ENCODE measurements at places on chromosomes 2 and 18.

DNA sequence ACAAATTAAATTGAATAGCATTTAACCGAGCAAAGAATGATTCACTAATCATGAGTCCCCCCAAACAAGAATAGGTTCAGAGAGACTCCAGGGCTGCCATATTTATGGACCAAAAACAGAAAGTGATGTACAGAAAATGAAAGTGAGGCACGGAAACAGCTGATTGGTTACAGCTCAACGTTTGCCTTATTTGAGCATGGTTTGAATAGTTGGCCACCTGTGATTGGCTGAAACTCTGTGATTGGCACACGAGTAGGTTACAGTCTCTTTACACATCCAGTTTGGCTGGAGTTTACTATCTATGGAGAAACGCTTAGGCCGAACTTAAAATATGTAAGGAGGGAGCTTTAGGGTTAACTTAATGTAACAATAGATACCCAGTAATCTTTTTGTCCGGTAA lies 27.0 kb upstream of the DPYSL5 start:
- no peak for DNase-seq

DNA sequence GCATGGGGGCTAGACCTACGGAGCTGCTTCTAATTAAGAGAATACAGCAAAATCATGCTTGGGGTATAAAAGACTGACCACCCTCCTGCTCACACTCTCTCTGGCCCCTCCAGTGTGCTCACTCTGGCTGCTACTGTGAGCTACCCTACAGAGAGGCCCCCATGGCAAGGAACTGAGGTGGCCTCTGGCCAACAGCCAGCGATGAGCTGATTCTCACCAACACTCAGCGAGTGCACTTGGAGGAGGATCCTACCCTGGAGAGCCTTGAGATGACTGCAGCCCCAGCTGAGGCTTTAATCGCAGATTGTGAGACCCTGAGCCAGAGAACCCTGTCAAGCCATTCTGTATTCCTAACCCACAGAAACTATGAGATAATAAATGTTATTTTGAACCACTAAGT lies 88.2 kb downstream of the GFPT1 start:
- DNase-seq = no peak

DNA sequence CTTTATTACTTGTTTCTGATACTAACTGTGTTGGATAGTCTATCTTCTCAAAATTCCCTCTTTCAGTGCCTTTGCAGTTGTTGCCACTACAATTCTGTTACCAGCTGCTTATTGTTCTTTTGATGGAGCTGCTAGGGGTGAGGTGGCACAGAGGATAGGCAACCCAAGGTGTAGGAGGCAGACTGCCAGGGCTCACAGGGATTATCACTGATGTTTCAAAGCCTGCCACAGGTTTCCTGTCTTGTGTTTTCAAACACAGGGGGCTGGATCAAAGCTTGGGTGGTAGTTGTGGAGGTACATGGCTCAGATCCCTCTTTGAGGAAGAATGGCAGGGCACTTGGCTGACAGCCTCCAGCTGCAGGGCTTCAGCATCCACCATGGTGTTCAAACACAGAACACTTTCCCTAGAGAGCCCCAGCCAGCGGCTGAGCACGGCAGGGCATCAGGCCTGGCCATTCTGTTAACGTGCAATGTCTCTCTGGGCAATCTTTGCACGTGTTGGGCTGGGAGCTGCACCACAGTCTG lies 87.1 kb downstream of the POLE4 start:
- no peak for DNase-seq

- no peak for DNase-seq
Observed at GRCh38 chr2:126244937-126245336, 411.0 kb upstream of the GYPC start.

DNA sequence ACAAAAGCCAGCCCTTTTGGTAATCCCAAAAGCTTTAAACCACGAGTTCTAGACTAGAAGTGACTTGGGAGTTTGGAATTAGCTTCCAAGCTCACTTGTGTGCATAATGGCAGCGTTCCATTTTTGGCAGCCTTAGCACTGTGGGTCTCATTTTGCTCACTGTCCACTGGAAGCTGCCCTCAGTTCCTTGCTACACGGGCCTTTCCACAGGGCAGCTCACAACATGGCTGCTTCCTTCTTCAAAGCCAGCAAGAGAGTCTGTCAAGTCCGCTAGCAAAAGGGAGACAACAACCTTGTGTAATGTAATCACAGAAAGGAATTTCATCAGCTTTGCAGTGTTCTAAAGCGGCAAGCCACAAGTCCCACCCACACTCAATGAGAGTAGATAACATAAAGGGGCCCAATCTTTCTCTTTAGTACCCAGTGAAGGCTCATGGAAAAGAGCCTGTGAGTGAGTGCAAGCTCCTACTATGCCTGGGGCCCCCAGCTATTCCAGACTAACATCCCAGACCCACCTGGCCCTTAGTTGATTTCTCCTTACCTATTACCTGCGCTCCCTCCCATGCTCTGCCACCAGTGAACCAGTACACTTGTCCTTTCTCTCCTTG lies 239.7 kb upstream of the FBXO11 start:
- no peak for DNase-seq

DNA sequence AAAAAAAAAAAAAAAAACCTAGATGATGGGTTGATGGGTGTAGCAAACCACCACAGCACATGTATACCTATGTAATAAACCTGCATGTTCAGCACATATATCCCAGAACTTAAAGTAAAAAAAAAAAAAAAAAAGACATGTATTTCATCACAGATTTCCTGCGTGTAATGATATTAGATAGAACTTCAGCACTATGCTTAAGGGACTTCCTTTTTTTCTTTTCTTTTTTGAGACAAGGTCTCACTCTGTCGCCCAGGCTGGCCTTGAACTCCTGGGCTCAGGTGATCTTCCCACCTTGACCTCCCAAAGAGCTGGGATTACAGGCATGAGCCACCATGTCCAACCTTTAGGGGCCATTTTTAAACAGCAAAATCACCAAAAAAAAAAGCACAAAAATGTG lies 42.0 kb downstream of the NEURL3 start:
- no peak for DNase-seq

GRCh38 chr2:111202266-111203040 lies 81.7 kb downstream of the BCL2L11 start:
- no peak for DNase-seq

GRCh38 chr2:236393101-236393500 lies 128.9 kb upstream of the ASB18 start:
- no peak for DNase-seq

Measured in stimulated activated CD8-positive, alpha-beta memory T cell treated with anti-CD3 and anti-CD28 coated beads, Interleukin-12 subunit alpha, Interleukin-12 subunit beta, amount 100 ng/mL, for 1 hour (primary cell).